ENCODE measurements at places on chromosomes 3 and 15.
A peak's percentile ranks its signal among the peaks of the same experiment; 100 is the strongest.

DNA sequence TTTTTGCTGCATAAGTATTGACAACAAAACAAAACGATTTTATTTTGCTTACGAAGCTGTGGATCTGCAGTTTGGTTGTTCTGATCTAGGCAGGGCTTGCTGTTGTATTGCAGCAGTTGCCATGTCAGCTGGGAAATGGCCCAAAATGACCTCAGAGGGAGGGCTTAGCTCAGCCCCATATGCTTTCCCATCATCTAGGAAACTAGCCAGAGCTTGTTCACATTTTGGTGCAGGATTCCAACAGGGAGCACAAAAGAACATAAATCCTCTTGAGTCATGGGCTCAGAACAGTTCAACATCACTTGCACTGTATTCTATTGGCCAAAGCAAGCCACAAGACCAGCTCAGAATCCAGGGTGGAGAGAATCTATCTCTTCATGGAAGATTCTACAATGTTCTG is 42.2 kb upstream of the ROBO2 start:
- DNase-seq: peak; percentile 11

- DNase-seq: no peak
Observed at GRCh38 chr3:114207768-114208167, 28.9 kb upstream of the DRD3 start.

DNA sequence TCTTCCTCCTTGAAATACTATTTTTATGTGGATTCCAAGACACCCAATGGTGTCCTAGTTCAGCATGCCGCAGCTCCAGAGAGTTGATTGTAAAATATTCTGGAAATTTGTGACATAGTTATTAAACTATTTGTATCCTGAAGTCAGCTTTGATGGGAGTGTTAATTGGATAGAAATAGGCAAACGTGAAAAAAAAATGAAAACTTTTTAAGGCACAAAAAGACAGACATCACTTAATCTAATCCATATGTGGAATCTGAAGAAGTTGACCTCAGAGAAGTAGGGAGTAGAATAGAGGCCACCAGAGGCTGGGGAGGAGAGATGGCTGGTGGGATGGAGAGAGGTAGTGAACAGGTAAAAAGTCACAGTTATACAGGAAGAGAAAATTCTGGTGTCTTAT is 704.2 kb downstream of the ROBO1 start:
- DNase-seq: no peak

DNA sequence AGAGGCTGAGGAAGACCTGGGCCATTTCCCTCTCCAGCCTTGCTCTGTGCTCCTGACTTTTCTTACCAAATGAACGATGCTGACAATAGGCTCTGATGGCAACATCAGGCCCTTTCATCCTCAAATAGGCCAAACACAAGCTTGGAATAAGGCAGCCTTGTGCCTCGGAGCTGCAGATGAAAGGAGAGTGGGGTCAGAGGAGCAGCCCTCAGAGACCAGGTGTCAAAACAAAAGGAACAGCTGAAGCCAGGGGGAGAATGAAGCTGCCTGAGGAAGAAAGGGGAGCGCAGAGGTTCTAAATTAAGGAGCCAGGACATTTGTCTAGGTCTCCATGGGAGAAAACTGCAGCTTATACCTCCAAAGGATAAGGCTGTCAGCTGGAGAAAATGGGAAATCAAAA is 5.1 kb downstream of the BFSP2 start:
- DNase-seq: no peak

DNA sequence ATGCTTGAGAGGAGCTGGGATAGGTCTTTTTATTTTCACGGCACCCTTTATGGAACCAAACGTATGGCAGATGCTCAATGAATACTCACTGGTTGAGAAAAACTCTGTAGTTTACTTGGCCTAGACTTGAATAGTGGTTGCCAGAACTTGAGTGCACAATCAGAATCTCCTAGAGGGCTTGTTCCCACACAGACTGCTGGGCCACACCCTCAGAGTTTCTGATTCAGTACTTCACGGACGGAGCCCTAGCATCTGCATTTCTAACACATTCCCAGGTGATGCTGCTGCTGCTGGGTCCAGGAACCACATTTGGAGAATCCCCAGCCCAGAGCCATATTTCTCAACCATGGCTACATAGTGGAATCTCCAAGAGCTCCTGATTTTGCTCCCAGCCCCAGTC is 24.6 kb downstream of the CA12 start:
- no peak for DNase-seq

- no peak for DNase-seq
Observed at GRCh38 chr15:47442371-47442770, 274.9 kb upstream of the SEMA6D start.

GRCh38 chr3:183156266-183156665 is 6.3 kb downstream of the LAMP3 start:
- no peak for DNase-seq

- DNase-seq: peak; percentile 45
Observed at GRCh38 chr15:69014454-69014853, at the start of gene NOX5. NOX5 (plus strand) TSS chr15:69014695; CDS start chr15:69014736, 41 bp downstream.

GRCh38 chr15:68017201-68017600 is 36.9 kb upstream of the PIAS1 start:
- DNase-seq: no peak

DNA sequence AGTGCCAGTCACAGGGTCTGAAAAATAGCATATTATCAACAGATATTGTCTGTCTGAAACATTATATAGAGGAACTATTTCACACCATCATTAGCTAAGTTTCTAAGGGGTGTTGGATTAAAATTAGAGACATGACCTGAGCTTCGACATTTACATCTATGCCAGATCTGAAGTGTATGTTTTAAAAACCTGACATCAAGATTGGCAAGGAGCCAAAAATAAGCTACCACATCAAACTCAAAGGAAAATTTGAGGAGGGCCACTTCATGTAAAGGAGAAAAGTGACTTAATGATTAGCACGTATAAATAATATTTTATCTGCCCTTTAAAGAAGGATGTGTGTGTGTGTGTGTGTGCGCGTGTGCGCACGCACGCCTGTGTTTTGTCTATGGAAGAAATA is 752.0 kb upstream of the GRM7 start:
- DNase-seq: no peak

GRCh38 chr3:184523825-184524615 is 37.6 kb upstream of the EPHB3 start:
- DNase-seq: peak; percentile 67

DNA sequence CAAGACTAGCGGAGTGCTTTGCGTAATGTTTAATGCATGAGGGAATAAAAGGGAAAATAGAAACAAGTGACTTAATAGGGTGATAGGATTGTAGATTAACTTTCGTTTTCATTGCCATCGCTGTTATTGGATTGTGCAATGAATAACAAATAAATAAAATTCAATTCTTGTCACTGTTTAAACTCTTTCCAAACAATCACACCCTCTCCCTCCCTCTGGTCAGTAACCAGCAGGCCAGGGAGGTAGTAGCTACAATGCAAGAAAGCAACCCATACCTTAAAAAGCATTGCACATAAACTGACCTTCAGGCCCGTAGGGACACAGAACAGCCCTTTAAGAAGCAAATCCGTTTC is 705 bp upstream of the TFRC start:
- no peak for DNase-seq

DNA sequence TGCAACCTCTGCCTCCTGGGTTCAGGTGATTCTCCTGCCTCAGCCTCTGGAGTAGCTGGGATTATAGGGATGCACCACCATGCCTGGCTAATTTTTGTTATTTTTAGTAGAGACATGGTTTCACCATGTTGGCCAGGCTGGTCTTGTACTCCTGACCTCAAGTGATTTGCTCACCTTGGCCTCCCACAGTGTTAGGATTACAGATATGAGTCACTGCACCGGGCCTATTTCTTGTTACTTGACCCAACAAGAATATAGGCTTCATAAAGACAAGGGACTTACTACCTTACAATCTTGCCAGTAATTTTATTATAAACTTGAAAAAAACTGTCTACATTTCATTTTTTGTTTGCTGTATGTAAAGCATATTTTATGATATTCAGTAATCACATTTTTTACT is 21.4 kb upstream of the ZBTB47 start:
- no peak for DNase-seq

GRCh38 chr3:159657629-159658028 is 331.0 kb upstream of the IL12A start:
- no peak for DNase-seq

- DNase-seq: no peak
Observed at GRCh38 chr15:76065245-76065644, 5.5 kb downstream of the TMEM266 start.

DNA sequence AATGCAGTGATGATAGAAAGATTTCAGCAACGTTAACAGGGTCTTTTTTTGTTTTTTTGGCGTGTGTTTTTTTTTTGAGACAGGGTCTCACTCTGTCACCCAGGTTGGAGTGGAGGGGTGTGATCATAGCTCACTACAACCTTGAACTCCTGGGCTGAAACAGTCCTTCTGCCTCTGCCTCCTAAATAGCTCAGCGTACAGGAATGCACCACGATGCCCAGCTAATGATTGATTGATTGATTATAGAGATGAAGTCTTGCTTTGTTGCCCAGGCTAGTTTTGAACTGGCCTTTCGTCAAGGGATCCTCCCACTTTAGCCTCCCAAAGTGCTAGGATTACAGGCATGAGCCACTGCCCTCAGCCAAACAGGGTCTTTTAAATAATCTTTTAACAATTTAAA is 7.0 kb downstream of the CHP1 start:
- DNase-seq: no peak

GRCh38 chr15:78987556-78988360 is 42.9 kb upstream of the CTSH start:
- no peak for DNase-seq

DNA sequence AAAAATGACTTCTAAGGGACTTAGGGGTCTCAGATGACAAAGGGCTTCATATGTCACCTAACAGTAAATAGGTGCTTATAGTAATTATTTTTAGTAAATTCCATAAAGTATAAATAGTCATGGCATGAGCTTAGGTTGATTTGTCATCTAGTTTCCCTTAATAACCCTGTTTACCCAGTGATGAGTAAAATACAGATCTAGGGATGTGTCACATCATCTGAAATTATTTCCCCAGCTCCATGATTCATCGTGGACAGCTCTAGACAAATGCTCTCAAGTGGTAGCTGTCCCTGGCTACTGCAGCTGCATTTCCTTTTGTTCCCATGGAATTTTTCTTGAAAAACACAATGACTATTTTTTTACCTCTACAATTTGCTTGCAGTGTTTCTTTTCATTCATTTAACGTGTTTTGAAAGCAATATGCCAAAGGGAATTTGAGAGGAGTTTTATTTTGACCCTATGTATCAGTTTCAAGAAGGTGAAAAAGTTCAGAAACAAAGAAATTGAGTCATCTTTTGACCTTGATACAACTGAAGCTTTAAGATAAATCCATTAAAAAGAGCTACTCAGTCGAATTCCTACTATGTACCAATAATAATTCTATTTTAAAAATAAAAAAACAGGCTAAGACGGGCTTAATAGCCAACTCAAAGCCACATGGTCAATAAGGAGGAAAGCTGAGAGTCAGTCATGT is 241.6 kb downstream of the KCNMB2 start:
- DNase-seq: peak; percentile 92

GRCh38 chr3:44721231-44722102 is 8.0 kb upstream of the ZNF501 start:
- no peak for DNase-seq

DNA sequence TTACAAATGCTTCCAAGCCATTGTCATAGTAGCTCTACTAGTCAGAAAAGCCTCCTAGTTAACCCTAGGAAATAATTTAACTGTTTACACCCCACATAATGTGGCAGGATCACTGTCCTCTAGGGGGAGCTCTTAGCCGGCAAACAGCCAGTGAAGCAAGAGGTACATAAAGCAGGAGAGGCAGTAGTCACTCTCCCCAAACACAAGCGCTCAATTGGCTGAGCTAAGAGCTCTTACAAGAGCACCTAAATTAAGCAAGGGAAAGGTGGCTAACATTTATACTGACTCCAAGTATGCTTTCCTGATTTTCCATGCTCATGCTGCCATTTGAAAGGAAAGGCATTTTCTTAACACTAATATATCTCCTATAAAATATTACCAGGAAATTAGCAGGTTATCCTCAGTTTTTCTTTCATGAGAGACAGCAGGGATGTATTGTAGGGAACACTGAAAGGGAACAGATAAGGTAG is 37.6 kb downstream of the NCEH1 start:
- peak; percentile 49 for DNase-seq

DNA sequence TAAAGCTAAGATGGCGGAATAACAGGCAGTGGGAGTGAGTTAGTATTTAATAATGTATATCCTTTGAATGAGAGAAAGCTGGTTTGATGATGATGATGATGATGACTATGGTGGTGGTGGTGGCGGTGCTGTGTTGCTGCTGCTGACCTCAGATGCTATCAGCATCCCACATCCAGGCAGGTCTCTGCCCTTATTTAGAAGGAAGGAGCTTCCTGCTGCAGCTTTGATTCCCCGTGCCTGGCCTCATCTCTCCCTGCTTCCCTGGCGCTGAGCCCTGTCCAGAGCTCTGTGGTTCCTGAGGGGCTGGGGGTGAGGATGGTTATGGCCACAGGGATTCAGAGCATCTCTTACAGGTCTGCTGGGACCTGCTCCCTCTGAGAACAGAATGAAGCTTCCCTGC is 73.1 kb downstream of the RAB11A start:
- DNase-seq: no peak

GRCh38 chr3:81763001-81763400 is 1.6 kb upstream of the GBE1 start:
- DNase-seq: no peak

DNA sequence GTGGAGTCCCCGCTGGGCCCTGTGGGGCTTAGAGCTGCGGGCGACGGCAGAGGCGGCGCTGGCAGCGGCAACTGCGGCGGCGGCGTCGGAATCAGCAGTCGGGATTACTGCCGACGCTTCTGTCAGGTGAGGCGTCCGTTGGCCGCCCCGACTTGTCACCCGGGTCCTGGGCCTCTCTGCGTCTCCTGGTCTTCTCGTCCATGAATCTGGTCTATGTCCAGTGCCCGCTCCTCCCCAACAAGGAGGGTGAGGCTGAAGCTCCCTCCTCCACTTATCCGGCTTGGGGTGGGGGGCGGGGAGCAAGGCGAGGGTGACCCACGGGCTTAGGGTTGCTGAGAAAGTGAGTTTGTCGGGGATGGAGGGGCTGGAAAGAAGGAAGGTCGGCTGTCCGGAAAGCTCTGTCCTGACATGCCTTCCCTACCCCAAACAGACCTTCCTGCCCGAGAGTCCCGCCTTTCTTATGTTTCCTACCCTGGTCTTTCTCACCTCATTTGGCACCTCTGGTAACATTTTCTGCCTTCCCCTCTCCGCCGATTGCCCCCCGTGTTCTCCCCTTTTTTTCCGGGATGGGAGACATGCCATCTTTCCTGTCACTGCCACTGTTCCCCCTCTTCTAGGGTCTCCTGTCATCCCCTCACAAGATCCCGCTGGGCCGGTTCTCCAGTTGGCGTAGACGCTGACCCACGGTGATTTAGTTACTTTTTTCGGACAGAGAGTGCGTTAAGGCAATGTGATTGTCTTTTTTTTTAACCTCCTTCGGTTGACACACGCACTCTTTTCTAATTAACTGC is 520 bp downstream of the ZNF654 start:
- DNase-seq: peak; percentile 13

All from RWPE1 (cell line).